ENCODE measurements at places on chromosomes 12 and 14. TPM values are rescaled to one million over a fixed set of nuclear protein-coding genes. Genes with fewer than 3 reads are reported as not detected.

Gene CPM
- 3.4 TPM for polyA plus RNA-seq

Gene GPR68
- polyA plus RNA-seq: 0.08 TPM

Gene AICDA
- 0.08 TPM for polyA plus RNA-seq

Gene SIX1
- polyA plus RNA-seq: not detected

Data from heart left ventricle (tissue), 16 donors.